COR-L47 (cell line): ENCODE measurements at places on chromosomes 2 and 18.

DNA sequence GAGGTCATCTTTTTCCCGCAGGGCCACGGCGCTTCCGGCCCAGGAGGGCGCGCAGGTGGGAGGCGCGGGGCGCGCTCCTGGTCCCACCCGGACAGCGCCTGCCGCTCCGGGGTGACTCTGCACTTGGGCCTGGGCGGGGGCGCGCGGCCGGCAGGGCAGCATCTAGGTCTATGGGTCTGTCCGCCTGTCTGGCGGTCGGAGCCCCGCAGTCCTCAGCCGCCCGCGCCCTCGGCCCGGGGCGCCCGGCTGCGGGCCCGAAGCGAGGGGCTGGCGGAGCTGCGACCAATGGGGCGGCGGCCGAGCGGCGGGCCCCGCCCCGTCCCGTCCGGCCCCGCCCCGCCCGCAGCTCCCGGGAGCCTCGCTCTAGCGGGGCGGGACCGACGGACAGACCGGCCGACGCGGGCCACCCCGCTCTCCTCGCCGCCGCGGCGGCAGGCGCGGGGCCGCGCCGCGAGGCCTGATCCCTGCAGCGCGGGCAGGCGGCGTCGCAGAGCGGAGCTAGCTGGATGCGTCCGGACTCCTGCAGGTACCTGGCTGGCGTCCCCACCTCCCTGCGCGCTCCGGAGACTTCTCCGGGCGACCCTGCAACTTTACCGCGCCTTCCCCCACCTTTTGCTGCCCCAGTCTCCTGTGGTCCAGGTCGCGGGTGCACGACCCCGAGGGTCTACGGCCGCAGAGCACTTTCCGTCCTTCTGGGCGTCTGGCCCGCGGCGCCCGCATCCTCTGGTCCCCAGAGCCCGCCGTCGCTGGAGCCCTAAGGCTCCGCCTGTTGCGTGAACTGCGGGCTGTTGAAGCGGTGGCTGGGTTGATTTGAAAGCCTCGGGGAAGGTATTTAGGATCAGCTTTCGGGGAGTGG, at the start of gene KCNS3:
KCNS3 (plus strand) TSS at position 387 of the 856 bp plus-strand sequence. CDS start 52,342 bp downstream, outside the sequence.
- no peak for DNase-seq

GRCh38 chr2:85584354-85584856, at the start of gene VAMP5:
Gene VAMP5 (plus strand): TSS chr2:85584431. CDS start chr2:85584491, 60 bp downstream.
- DNase-seq: no peak

GRCh38 chr18:48203288-48203945, 205.8 kb downstream of the ZBTB7C start:
- no peak for DNase-seq

GRCh38 chr2:108911401-108911800, 77.6 kb downstream of the EDAR start:
- DNase-seq: no peak

DNA sequence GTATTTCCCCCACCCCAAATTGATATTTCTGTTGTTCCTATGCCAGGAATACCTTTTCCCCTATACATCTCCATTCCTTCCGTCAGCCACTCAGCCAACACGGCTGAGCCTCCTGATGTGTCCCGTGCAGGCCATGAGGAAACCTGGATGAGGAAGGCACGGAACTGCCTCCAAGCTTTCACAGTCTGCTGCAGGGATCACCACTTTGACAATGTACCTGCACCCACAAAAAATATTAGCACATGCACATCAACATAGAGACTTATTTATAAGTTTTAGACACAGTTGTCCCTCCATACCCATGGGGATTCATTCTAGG, 101.4 kb upstream of the PPP1CB start:
- no peak for DNase-seq

- no peak for DNase-seq
These were observed 1584.3 kb upstream of the ACVR2A start for GRCh38 chr2:146260551-146260950.

DNA sequence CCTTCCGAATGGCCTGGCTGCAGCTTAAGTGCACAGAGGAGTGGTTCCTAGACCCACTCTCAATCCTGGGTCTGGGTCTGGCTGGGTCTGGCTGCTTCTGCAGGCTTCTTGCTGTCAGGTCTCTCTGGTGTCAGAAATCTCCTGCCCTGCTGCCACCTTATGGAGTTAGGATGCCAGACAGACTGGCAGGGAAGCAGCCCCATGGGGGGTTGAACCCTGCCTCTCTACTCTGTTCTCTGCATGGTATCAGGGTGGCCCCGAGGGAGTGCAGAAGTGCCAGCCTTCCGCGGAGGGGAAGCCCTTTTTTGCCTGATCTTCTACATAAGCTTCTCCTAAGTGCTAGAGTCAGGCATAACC, 89.4 kb downstream of the ZCCHC2 start:
- DNase-seq: no peak

GRCh38 chr18:24014986-24015638, 558 bp downstream of the TTC39C start:
- DNase-seq: peak; percentile 60

DNA sequence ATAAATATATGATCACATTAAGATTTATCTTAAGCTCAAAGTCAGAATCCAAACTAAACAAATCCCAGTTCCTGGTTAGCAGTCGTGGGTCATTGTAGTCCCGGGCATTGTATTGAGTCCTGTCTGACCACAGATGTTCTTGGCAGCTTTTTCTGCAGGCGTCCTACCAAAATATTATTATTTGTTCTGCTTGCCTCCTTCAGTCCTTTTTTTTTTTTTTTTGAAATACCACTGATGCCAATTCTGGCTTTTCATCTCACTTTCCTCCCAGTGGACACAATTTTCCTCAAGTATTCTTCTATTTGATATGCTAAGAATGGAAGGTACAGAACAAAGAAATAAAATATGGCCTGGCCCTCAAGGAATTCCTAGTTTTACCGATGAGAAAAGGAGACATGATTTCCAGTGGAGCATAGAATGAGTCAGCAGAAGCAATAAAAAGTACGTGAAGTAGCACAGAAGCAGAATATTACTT, 151.6 kb downstream of the CSRNP3 start:
- no peak for DNase-seq

DNA sequence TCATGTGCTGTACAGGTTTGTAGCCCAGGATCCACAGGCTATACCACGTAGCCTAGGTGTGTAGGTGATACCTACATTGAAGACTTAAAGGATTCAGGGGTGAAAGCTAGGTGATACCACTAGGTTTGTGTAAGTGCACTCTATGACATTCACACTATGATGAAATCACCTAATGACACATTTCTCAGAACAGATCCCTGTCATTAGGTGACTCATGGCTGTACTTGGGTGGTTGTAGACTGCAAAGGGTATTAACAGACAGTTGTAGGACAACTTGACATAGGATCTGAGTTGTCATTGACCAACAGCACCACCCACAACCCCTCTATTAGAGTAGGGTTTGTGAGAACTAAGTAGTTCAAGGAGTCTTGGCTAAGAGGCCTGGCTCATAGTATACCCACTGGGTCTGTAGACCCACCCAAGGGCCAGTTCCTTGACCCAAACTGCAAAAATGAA, 27.7 kb upstream of the SMCHD1 start:
- DNase-seq: no peak

DNA sequence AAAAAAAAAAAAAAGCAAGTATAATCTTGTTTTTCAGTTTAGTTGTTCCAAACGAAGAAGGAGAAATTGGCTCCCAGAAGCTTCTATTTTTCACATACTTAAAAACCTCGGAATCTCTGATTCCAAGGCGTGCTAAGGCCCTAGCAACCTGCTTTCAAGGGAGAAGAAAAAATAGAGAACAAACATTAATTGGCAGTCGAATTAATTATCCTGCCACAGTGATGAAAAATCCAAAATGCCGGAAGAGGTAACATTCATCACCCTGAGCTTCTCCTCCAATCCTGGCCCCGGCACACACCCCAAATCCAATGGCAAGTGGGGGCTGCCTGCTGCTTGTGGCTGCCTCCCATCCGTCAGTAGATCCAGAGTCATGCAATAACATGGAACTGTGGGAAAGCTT, 250.2 kb upstream of the CHAC2 start:
- no peak for DNase-seq

- no peak for DNase-seq
These were observed 85.1 kb upstream of the TTC39C start for GRCh38 chr18:23929362-23929930.

DNA sequence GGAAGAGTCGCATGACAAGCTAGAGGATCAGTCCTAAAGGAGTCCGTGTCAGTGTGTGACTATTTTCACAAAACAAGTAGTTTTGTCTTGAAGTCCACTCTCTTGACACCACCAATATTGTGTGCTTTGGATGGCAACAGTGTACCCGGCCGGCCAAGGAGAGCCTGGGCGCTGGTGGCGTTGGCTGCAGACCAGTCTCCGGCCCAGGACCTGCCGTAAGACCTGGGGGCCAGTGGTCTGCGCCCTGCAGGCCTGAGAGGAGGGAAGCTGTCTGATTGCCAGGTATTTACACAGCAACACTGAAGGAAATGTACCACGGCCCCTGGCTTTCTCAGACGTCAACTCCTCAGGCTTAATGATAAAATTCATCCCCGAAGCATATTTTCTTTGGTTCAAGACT, 472.4 kb upstream of the SALL3 start:
- no peak for DNase-seq

DNA sequence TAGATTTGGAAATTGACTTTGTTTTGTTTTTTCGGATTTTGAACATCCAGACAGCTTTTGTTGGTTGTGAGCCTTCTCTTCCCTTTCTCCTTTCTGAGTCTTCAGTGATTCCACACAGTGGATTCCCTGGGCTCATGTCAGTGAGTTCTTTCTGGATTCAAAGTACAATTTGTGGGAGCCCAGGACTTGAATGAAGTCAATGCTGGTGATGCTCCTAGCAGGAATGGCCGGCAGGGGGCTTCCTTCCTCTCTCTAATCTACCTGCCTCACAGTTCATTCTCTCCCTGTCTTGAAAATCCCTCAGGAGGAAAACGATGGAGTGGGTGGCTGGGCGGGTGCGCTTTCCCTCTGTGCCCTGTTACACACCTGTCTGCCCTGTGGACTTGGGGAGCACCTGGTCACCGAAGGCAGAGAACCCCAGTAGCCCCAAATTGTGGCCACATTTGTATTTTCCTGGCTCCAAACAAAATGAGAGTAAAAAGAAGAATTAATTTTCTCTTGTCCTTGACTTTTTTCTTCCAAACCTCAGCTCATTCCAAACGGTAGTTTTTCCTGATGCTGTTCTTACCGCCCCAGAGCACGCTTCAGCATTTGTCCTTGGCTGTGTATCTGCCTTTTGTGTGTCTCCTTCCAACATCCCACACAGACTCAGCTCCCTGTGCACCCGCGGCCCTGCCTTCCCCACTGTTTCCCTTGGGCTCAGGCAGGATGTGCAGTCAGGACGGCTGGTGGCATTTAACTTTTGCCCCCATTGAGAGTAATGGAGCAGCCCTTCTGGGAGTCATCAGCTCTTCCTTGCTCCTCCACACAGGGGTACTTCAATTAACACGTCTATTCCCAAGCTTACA, 86.6 kb downstream of the MARCO start:
- DNase-seq: peak; percentile 56

DNA sequence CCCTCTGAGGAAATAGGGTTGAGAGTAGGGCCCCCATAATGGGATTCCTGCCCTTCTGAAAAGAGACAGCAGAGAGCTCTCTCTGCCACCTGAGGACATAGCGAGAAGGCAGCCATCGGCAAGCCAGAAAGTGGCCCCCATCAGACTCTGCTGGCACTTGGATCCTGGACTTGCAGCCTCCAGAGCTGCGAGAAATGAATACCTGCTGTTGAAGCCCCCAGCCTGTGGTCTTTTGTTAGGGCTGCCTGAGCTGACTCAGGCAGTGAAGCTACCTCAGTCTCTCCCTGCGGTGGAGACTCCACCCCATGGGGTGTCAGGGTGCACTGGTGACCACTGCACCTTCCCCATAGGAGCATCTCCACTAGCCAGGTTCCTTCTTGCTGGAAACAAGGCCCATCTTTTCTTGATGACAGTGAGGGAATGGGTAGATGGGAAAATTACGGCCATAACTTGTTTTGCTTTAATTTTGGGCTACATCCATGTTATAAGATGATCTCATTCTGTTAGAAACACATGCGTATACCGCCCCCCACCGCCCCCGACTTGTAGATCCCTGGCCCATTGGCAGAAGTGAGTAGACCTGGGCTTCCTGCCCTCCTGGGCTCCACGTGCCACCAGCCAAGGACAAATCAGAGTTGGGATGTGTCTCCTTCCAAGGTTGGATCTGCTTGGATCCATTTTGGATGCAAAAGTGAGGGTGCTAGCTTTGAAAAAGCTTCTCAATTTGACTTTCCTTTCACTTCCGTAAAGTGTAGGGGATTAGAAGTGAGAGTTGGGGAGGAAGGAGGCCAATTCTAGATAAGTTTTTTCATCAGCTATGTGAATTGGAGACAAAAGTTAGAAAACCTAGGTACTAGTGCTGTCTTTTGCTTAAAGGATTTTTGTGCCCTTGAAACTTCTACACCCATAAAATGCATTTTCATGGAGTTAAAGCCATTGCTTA, 42.9 kb downstream of the NCK2 start:
- no peak for DNase-seq

- DNase-seq: no peak
These were observed 216.1 kb upstream of the SETBP1 start for GRCh38 chr18:44464398-44465180.

- DNase-seq: no peak
These were observed 39.6 kb downstream of the MBD2 start for GRCh38 chr18:54184836-54185235.

DNA sequence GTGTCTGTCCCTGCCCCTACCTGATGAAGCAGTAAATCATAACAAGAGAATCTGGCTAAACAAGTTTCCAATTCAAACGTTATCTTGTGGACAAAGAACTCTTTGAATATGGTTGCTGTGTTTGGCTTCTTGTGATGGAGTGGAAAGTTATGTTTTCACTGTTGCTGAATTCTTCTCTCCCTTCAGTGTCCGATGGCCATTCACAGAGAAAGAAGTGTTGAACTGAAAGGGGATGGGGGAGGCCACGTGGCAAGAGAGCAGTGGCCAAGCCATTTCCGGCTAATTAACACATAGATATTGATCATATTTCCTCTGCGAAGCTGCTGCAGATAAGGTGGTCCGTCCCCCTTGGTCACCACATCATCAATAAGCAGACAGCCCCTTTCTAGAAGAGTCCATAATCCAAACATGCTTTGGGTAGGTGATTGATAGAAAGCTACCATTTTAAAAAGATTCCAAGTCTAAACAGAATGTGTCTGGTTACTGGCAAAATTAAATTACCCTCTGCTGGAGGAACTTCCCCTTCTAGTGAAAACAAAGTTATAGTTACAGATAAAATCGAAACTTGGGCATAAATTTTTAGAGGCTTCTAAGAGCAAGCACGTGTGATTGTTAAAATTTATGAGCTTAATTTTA, 36.9 kb upstream of the FZD7 start:
- DNase-seq: no peak

DNA sequence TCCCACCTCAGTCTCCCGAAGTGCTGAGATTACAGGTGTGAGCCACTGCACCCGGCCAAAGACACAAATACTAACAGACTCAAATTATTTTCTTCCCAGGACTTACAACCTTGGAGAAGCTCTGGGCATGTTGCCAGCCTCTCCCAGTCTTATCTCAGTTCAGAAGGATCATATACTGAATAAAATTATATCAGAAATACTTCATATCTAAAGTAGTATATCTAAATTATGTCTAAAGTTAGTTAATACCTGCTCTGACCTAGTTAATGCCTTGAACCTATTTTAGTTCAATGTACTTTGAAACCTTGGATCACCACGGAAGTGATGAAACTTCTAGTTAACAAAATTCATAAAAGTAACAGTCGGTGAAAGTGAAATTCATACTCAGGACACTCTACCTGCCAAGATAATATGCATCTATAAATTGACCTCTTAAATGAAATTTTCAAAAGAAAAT, 34.4 kb upstream of the CYBRD1 start:
- no peak for DNase-seq
